Osteocyte (in vitro differentiated cells): ENCODE measurements at places on chromosomes 1 and 21. TPM values are rescaled to one million over a fixed set of nuclear protein-coding genes. Genes with fewer than 3 reads are reported as not detected.
A peak's percentile ranks its signal among the peaks of the same experiment; 100 is the strongest.

The VASH2 gene
- total RNA-seq: 3.3 and 3.7 TPM in 2 replicates

DNA sequence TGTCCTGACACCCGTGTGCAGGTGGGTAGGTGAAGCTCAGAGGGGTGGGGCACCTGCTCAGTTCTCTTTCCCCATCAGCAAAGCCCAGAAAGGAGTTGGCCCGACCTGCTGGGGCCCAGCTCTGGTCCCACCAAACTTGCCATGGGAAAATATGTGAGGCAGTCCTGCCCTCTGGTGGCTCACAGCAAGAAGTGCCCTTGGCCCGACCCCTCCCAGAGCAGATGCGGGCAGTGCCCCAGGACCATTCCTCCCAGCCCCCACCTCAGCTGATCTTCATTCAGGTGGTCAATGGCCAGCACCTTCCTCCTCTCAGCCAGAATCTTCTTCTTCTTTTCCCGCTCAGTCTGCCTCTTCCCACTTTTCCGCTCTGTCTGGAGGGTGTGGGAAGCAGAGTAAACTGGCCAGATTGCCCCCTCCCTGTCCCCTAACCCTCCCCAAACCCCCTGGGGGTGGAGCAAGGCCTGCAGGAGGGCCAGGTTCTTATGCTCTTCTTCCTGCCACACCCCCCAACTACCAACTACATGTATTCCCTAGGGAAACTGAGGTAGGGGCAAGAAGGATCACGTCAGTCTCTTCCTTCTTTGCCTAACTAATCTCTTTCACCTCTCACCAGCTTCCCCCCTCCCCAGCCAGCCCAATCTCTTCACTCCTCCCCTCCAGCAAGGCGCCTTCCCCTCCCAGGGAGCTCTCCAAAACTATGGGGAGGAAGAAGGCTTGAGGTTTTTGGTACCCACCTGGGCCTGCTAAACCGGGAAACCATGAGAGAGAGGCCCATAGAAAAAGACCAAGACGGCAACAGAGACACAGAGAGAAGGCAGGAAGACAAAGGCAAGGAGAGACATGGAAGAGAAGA lies 15.6 kb downstream of the TNNT2 start:
- H3K27ac ChIP-seq: no peak overlapping the region
- H3K27me3 ChIP-seq: peaks cover 25% of the 10 kb centered on the region
- H3K4me1 ChIP-seq: no peaks in the 10 kb centered on the region
- no peak for DNase-seq
- no peak overlapping the region for H3K4me3 ChIP-seq

DNA sequence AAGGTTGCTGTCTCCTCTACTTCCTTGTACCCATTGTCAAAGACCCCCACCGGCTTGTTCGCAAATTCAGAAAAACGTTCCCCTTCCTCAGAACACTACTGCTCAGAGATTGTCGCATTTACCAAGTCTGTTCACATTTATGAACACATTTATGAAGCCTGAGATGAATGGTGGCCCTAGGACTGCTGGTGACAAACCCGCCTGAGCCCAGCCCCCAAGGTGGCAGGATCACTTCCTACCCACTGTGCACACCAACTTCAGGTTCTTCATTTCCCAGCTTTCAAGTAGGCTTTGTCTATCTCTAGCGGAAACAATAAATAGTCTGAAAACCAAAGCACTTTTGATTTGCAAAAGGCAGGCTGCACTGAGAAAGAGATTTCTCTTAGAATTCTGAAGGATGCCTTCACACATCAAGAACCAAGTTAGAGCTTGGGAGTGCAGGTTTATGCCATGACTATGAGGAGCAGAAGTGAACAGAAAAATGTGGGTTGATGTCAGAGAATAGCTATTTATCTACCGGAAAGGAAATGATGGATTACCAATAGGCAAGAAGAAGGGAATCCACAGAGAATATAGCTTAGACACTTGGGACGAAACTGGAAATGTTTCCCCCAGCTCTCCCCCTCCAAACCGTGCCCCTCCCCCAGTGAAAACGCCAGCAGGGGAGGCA lies 200.5 kb downstream of the TOMM20 start:
- H3K27me3 ChIP-seq: no peaks in the 10 kb centered on the region
- H3K36me3 ChIP-seq: no peaks in the 10 kb centered on the region
- H3K27ac ChIP-seq: peak overlapping the region; percentile 94
- no peak for DNase-seq
- peaks cover 44% of the 10 kb centered on the region for H3K4me1 ChIP-seq
- no peak overlapping the region for H3K4me3 ChIP-seq

The EXOC8 gene
- total RNA-seq: 13.4 and 14.8 TPM in 2 replicates

DNA sequence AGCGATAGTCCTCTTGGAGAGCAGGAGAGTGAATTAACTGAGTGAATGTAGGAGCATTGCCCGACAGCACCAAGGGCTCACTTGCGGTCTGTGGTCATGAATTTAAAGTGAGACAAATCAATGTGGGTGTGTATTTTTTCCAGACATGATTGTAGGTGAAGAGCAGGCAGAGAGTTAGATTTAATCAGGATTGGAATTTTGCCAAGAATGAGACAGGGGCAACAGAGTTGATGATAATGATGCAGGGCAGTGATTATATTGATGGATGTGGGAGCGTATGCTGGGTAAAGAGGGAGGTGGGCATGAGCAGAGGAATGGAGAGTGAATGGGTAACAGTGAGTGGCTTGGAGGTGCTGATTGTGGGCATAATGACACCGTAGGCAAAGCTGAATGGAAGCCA lies 20.0 kb upstream of the SYT6 start:
- no peak overlapping the region for H3K4me3 ChIP-seq
- no peak overlapping the region for H3K27ac ChIP-seq

DNA sequence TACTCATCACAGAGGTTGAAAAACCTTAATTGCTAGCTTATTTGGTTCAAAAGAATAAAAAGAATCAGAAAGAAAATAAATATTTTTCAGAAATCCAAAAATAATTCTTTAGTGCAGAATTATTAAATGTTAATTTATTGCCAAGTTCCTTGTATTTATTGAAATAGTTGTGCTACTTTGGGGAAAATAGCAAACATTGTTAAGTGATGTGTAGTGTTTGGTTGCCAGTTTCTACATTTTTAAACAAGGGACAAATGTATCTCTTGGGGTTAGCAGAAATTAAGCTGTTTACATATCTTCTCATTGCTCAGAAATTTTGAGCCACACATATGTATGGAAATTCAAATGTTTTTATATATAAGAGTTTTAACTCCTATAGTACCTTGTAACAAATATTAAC lies 775.0 kb downstream of the USP25 start:
- H3K36me3 ChIP-seq: peaks cover 7% of the 10 kb centered on the region
- H3K4me3 ChIP-seq: no peak overlapping the region
- H3K27ac ChIP-seq: no peak overlapping the region
- H3K4me1 ChIP-seq: peaks cover 11% of the 10 kb centered on the region
- DNase-seq: no peak
- no peaks in the 10 kb centered on the region for H3K27me3 ChIP-seq

The DNAJC6 gene
- total RNA-seq: 50.8 and 53.8 TPM in 2 replicates

GRCh38 chr1:32889731-32890278 lies 3.5 kb downstream of the HPCA start:
- no peak overlapping the region for H3K4me3 ChIP-seq
- H3K27me3 ChIP-seq: peaks cover 50% of the 10 kb centered on the region
- DNase-seq: no peak

DNA sequence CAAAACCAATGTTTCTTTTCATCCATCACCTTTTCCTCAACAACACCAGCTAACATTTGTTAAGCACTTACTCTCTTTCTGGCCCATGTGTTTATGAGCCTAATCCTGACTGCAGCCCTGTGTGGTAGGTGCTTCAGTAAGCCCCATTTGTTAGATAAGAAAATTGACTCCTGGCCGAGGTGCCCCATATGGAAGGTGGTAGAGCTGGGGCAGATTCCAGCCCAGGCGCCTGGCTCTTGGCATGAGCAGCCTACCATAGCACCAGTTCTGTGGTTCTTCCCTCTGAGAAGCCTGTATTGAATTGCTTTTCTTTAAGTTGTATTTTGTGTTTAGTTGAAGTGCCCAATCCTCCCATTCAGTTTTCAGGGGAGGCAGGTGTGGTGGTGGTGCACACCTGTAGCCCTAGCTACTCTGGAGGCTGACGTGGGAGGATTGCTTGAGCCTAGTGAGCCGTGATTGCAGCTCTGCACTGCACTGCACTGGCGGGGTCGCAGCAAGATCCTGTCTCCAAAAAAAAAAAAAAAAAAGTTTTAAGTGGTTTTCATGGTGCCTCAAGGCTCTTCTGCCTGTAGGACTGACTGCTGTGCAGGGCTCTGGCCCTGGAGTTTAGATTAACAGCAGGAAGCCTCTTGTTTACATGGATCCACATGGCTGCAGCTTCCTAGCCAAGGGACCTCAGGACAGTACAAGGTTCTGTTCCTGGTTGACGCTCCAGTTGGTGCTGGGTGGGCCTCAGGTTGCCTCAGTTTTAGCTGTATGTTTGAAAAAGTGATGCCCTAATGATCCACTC lies 125.9 kb downstream of the MRPS6 start:
- no peak overlapping the region for H3K27ac ChIP-seq
- peaks cover 60% of the 10 kb centered on the region for H3K4me1 ChIP-seq
- peaks cover 6% of the 10 kb centered on the region for H3K36me3 ChIP-seq
- DNase-seq: no peak
- no peaks in the 10 kb centered on the region for H3K27me3 ChIP-seq

GRCh38 chr1:218985424-218985984 lies 188.2 kb upstream of the LYPLAL1 start:
- H3K27me3 ChIP-seq: no peaks in the 10 kb centered on the region
- H3K36me3 ChIP-seq: peaks cover 6% of the 10 kb centered on the region
- peaks cover 25% of the 10 kb centered on the region for H3K4me1 ChIP-seq
- H3K27ac ChIP-seq: peak overlapping the region; percentile 71
- H3K4me3 ChIP-seq: no peak overlapping the region
- DNase-seq: no peak

DNA sequence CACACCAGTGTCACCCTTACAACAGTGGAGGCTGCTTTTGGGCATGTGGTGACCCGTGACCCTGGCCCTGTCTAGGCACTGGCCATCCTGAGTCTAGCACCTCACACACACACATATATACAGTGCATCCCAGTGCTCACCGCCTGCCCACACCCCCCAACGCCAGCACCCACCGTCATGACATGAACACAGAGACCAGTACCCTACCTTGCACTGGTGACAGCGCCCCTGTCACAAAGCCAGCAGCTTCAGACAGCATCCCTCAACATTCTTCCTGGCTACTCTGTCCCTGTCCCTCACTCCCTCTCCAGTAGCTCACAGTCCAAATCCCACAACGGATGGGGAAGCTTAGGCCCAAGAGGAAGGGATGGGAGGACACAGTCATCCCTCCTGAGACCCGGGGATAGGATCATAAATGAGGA lies 27.1 kb downstream of the AHDC1 start:
- H3K27me3 ChIP-seq: no peaks in the 10 kb centered on the region
- DNase-seq: no peak
- H3K36me3 ChIP-seq: peaks cover 4% of the 10 kb centered on the region
- H3K27ac ChIP-seq: peak overlapping the region; percentile 84
- peaks cover 76% of the 10 kb centered on the region for H3K4me1 ChIP-seq

GRCh38 chr1:48923116-48923515 lies 146.4 kb upstream of the BEND5 start:
- H3K4me3 ChIP-seq: no peak overlapping the region
- no peaks in the 10 kb centered on the region for H3K27me3 ChIP-seq
- no peak for DNase-seq
- no peaks in the 10 kb centered on the region for H3K4me1 ChIP-seq
- H3K27ac ChIP-seq: no peak overlapping the region
- no peaks in the 10 kb centered on the region for H3K36me3 ChIP-seq

The MAD2L2 gene
- 48.0 and 50.1 TPM in 2 replicates for total RNA-seq

- no peaks in the 10 kb centered on the region for H3K36me3 ChIP-seq
- no peaks in the 10 kb centered on the region for H3K4me1 ChIP-seq
- no peak overlapping the region for H3K27ac ChIP-seq
- DNase-seq: no peak
Measured at GRCh38 chr1:20194757-20195461, 8.6 kb upstream of the PLA2G2C start.

DNA sequence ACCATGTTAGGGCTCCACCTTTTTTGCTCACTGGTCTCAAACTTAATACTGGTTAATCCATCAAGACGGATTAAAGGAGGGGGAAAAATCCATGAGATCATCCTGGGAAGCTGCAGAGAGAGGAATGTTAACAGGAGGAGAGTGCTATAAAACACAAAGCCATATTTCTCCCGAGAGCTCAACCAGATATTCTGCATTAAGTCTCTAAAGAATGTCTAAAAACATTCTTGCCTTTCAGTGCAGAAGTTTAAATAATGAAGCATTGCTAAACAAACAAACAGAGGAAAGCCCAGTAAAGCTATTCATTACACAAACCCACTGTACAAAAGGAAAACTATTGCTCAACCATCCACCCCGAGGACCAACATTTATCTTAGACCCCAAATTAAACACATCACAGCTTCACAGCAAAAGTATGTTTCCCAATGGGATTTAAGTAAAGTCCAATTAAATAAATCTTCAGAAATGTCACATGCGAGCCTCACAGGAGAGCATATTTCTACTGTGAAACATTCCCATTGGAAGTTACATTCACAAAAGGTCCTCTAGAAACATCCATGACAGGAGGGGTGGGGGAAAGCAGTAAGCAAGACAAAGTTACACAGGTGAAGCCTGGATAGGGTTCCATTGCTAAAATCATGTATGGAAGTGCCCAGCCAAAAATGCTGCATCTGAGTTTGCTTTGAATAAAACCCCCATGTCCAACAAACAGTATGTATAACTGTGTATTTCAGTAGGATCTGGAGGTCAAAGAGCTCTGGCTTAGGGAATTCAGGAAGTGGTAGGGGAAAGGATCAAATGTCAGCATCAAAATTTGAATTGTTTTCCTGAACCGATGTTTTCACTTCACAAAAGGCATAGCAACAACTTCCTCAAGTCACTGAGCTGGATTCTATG lies 23.3 kb downstream of the DUSP10 start:
- peak overlapping the region; percentile 82 for H3K27ac ChIP-seq
- H3K4me1 ChIP-seq: peaks cover 68% of the 10 kb centered on the region
- H3K4me3 ChIP-seq: peak overlapping the region; percentile 47
- H3K36me3 ChIP-seq: no peaks in the 10 kb centered on the region
- H3K27me3 ChIP-seq: no peaks in the 10 kb centered on the region

GRCh38 chr1:228723287-228723686 lies 12.0 kb upstream of the RHOU start:
- no peaks in the 10 kb centered on the region for H3K36me3 ChIP-seq
- no peaks in the 10 kb centered on the region for H3K27me3 ChIP-seq
- H3K27ac ChIP-seq: no peak overlapping the region
